ENCODE measurements at places on chromosomes 7 and 10.

- DNase-seq: peak; percentile 40
These were observed 16.4 kb upstream of the ABCA13 start for GRCh38 chr7:48154792-48155413.

DNA sequence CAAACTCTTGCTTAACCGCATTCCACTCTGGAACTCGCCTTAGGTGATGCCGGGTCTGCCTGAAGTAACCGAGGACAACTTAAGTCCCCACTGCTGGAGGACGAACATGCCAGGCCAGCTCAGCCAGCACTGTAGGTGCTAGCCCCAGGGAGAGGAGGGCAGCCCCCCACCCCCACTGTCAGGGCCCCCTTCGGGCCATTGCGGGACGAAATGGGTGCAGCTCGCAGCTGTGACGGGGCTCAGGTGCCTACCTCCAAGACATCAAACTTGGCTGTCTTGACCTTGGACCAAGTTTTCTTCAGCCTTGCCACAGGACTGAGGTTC, 60.4 kb downstream of the CSGALNACT2 start:
- no peak for DNase-seq

DNA sequence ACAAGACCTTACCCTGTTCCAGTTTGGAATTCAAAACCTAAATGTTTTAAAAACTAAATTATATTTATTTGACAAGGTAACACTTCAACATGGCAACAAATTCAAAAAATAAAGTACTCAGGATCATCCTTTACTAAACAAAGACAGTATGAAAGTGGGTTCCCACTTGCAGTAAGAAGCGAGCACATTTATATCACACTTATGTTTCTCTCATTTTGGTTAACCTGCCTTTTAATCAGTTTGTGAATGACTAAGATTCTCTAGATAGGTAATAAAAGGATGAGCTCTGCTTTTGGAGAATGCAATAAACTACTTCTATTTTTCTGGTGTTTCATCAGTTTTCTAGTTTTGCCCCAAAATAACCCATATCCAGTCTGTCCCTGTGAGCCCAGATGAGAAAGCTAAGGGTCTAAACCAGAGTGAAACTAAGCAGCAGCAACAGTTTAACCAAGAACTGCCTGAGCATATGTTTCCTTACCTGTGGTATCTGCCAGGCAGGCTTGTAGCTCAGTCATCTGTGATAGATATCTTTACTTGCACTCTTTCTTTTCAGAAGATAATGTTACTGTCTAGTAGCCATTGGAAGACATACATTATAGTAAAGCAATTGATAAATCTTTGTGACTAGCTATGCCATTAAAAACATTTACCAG, 64.1 kb downstream of the ABLIM1 start:
- DNase-seq: no peak

DNA sequence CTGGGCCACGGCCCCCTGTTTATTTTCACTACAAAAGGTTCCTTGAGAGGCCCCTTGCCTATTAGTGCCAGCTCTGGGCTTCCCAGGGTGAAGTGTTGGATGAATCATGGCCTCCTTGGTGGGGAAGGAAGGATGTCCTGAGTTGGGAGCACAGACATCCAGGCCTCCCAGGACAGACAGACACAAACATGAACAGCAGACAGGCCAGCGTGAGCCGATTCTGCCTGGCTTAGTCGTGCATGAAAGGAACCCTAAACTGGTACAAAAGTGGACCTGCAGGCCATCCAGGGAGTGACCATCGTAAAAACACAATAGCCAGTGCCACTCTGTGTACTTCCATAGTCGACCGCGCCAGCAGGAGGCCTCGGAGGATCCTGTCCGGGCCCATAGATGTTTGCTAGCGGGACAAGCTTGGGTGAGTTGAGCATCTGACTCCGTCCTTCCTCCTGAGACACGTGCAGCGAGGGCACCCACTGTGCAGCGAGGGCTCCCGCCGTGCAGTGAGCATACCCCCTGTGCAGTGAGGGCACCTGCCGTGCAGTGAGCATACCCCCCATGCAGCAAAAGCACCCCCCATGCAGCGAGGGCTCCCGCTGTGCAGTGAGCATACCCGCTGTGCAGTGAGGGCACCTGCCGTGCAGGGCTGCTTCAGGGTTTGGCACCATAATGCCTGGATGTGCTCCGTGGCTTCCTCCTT, 51.3 kb upstream of the PRKAR1B start:
- no peak for DNase-seq

All from activated CD4-positive, alpha-beta T cell treated with anti-CD3 and anti-CD28 coated beads, Interleukin-2, Interleukin-4, amounts not matched to agents 100 ng/mL and 50 ng/mL, durations not matched to agents 16 hours and 8 hours (primary cell).